ENCODE measurements at places on chromosomes 6 and 20.
A peak's percentile ranks its signal among the peaks of the same experiment; 100 is the strongest.

DNA sequence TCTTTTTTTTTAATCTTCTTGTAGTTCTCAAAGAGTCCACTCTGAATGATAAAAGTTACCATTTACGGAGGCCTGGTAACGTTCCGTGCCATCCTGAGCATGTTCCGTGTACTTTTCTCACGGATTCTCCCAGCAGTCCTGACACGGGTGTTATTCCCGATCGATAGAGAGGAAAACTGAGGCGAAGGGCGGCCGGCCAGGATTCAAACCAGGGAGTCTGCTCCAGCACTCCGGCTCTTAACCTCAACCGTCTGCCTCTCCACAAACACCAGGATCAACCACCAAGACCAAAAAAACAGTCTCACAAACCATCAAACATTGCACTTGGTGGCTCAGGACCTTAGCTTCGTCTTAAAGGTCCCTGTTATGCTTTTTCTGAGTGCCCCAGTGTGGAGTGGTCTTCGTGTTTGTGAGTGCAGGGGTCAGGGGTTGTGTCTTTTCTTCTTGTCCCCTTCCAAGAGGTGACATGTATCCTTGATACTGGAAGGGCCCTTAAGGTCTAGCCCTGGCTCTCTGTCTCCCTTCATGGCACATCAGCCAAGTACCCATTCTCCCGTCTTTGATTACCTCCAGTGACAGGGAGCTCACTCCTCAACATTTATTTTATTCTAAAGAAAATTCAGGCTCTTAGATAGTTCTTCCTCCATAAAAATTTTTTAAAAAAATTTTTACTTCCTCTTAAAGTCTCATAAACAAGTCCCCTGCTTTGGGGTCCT, 35.1 kb downstream of the SRC start:
- DNase-seq, result no peak

GRCh38 chr6:153210083-153210482, 79.0 kb upstream of the RGS17 start:
- peak; percentile 13 for DNase-seq

DNA sequence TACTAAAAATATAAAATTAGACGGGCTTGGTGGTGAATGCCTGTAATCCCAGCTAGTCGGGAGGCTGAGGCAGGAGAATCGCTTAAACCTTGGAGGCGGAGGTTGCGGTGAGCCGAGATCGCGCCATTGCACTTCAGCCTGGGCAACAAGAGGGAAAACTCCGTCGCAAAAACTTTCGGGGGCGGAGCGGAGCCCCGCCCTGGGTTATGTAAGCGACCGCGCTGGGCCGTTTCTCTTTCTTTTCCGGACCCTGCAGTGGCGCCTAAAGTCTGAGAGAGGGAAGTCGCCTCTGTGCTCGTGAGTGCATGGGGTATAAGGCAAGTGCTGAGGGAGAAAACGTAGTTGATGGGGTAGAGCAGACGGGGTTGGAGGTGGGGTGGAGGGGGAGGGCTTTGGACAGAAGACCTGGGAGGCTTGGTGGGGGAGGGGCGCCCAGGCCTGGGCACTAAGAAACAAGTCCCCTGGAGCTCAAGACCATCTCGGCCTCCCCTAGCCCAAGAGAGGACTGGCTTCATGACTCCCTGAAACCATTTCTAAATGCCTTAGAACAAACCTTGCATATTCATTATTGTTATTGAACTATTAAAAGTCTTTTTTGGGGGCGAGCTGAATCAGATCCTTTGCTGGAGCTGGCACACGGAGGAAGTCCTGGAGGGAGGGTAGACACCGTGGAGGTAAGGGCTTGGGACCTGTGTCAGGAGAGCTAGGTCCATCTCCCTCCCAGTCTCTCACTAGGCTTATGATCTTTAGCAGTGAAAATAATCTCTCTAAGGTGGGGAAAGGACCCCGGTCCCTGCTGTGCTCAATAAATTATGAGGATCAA, 2.7 kb upstream of the MICA start:
- peak; percentile 35 for DNase-seq

- no peak for DNase-seq
Measured at GRCh38 chr6:29617782-29618554, 15.0 kb downstream of the GABBR1 start.

DNA sequence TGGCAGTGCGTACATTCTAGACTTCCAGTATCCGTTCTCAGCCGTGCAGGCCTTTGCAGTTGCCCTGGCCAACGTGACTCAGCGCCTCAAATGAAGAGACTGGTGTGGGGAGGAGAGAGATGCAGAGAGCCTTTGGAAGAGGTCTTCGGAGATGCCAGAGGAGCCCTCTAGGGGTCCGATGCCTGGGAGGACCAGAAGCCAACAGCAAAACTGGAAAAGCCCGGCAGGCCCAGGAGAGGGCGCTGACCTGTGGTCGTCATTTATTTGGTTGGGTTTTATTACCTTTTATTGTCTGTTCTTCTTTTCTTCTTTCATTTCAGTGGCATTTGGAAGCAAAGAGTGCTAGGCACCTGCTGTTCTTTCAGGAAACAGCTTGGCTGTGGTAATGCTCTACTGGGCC, 53.3 kb upstream of the TMEM181 start:
- DNase-seq, result peak; percentile 36

- peak; percentile 81 for DNase-seq
Measured at GRCh38 chr20:31713312-31714273, 9.1 kb downstream of the BCL2L1 start.

GRCh38 chr20:42043921-42044320, 425.7 kb upstream of the CHD6 start:
- no peak for DNase-seq

DNA sequence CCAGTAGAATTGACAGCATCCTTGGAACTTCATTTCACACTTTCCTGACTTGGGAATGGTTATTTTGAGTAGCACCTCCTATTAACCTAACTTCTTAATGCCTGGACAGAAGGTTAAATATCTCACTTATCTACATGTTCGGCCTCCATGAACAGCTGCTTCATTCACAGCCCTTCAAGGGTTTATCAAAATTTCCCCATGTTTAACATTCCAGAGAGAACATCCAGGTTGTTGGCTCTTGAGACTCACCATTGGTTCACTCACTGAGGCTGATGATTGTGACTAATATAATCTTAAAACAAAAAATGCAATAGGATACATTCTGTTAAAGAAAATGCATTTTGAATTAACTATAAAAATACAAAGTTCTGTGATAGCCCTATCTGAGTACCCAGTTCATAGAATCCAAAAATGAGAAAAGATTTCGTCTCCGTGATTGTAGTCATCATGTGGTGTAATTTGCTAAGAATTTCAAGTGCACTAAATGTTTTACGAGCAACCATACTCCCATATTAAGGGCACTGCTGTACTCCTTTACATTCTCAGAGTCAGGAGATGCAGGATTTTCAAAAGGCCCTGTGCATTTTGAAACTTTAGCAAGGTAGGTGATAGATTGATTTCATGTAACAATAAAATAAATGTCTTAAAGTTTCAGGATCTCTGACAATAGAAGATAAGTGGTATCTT, 260.6 kb upstream of the TAB2 start:
- DNase-seq, result no peak

DNA sequence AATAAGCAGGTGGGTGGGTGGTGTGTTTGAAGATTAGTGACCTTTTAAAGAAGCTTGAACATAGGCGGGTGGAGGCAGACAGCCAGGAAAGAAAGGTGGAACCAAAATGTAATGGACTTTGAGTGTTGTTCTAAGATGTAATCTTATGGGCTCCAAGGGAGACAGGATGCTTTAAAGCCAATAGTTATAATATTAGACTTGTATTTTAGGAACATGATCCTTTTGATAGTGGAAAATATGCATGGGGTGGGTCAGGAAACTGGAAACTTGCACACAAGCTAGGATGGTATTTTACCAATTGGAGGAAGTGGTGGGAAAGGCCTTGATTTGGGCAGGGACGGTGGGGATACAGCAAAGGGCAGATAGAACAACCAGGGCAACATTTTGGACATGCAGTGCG, 151.8 kb upstream of the PDE7B start:
- DNase-seq, result no peak

- DNase-seq, result no peak
Measured at GRCh38 chr20:48722002-48722731, 105.6 kb downstream of the PREX1 start.

DNA sequence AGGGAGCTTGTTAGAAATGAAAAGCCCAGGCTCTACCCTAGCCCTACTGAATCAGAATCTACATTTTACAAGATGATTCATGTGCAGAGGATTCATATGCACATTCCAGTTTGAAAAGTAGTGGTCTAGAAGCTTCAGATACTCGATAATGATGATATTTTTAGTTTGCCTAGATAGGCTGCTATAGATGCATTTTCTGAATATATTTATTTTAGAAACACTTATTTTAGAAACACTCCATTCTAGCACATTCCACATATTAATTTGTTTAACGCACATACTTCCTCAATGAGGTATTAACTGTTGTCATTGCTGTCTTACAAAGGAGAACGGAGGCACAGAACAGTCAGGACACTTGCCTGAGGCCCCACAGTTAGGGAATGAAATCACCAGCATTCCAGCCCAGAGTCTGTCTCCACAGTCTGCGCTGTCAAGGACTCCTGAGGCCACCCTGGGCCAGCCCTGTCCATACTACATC, 64.4 kb downstream of the SNAP25 start:
- DNase-seq, result peak; percentile 32

All from urothelium cell line (cell line).